HFF-Myc (cell line): ENCODE measurements at places on chromosomes 5 and 9.
A peak's percentile ranks its signal among the peaks of the same experiment; 100 is the strongest.

- no peak for DNase-seq
Observed at GRCh38 chr5:169753795-169754194, 116.7 kb downstream of the DOCK2 start.

GRCh38 chr5:143501310-143502044 is 98.0 kb upstream of the NR3C1 start:
- no peak for DNase-seq

DNA sequence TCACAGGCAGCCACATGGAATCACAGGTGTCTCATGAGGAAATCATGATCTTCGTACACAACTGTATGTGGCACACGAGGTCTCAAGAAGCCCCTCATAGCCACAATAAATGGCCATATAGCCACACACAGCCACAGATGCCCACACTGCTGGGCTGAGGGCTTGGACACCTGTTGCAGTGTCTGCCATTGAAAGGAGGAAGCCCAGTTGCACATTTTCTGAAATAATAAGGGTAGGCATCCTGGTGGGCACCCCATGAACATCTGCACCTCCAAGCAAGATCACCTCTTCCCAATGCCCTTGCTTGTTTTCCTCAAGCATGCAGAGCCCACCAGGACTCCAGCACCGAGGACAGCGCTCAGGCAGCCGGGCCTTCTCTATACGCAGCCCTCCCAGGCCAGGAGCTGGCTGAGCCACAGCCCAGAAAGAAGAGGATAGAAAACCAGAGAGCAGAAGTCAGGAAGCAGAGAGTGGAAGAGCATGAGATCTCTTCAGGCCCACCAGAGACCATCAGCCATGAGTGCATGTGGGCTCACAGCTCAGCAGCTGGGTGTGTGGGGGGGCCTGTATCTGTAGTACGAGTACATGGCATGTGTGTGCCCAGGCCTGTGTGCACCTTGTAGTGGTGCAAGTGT is 1.0 kb upstream of the ACSL6 start:
- DNase-seq, result peak; percentile 20

DNA sequence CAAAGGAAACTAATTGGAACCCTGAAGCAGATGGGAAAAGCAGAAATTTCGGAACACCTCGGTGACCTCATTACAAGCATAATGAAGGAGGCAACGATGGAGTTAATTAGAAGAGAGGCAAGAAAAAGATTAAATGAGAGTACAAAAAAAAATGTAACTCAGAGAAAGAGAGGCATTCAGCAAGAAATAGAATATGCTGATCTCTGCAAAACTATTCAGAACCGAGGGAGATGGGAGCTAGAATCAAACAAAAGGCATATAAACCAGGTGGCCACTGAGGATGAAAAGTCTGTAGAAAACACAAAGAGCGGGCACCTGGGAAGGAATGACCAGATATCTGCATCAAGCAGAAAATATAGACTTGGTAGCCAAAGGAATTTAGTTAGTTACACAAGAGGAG is 118.9 kb downstream of the CETN3 start:
- DNase-seq, result no peak

GRCh38 chr5:83408719-83409118 is 62.8 kb upstream of the VCAN start:
- DNase-seq, result no peak

DNA sequence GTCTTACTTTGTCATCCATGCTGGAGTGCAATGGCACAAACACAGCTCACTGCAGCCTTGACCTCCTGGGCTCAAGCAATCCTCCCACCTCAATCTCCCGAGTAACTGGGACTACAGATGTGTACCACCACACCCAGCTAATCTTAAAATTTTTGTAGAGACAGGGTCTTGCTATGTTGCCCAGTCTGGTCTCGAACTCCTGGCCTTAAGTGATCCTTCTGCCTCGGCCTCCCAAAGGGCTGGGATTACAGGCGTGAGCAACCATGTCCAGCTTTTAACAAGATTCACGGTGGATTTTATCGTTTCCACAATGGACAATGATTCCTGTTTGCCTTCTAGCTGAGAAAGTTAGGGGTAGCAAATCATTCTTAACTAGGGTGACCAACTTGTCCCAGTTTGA is 165.9 kb downstream of the ZNF608 start:
- no peak for DNase-seq

- no peak for DNase-seq
Observed at GRCh38 chr9:121671612-121672155, 20.2 kb downstream of the DAB2IP start.

GRCh38 chr5:149011084-149011483 is 51.8 kb downstream of the SH3TC2 start:
- no peak for DNase-seq

DNA sequence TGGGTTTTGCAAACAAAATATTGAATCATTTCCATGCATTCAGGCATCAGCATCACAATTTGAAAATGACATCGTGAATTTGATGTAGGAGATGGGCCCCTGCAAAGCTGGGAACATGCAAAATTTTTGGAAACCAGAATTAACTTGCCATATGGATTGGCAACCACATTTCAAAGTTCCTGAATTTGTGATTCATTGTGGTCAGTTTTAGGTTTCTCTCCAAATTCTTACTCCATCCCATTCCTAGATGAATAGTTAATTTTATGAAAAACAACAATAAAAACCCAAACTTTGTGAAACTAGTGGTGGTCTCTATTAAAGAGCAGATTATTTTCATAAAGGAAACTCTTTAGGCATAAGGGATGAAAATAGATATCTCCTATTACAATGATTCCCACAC is 107.8 kb upstream of the SLIT3 start:
- no peak for DNase-seq

DNA sequence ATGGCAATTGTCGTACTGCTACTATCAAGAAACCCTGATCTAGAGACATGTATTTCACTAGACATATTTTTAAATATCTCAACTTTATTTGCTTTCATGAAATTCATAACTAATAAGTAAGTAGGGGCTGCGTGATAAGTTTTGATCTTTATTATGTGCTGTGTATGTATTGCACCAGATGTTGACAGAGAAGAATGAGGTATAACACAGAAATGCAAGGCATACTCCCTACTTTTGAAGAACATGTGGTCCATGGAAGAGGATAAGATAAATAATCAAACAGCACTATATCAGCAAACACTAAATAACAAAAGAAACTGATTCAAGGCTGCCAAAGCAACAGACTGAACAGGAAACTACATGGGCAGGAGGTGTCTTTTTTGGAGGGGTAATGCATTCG is 60.9 kb downstream of the FREM1 start:
- DNase-seq, result no peak

GRCh38 chr9:120235081-120235480 is 344.9 kb downstream of the CDK5RAP2 start:
- DNase-seq, result no peak

DNA sequence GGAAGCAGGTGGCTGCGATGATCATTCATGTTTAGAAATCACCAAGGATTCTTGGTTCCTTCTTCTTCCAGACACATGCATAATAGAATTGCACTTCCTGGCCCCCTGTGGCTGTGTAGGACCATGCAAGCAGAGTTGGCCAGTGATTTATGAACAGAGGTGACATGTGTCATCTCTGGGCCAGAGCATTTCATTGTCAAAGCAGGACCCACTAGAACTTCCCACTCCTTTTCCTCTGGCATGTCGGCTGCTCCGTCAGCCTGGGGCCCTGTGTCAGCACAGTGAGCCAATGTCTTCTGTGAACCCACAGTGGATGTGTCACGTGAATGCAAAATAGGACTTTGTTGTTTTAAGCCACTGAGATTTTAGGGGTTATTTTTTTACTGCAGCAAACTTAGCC is 59.2 kb downstream of the HSD17B3 start:
- DNase-seq, result no peak

- no peak for DNase-seq
Observed at GRCh38 chr5:179187681-179188575, 127.8 kb downstream of the ZNF354C start.

GRCh38 chr9:16879416-16879815 is 8.9 kb upstream of the BNC2 start:
- DNase-seq, result no peak

- DNase-seq, result no peak
Observed at GRCh38 chr5:16558984-16559629, 57.7 kb downstream of the RETREG1 start.

DNA sequence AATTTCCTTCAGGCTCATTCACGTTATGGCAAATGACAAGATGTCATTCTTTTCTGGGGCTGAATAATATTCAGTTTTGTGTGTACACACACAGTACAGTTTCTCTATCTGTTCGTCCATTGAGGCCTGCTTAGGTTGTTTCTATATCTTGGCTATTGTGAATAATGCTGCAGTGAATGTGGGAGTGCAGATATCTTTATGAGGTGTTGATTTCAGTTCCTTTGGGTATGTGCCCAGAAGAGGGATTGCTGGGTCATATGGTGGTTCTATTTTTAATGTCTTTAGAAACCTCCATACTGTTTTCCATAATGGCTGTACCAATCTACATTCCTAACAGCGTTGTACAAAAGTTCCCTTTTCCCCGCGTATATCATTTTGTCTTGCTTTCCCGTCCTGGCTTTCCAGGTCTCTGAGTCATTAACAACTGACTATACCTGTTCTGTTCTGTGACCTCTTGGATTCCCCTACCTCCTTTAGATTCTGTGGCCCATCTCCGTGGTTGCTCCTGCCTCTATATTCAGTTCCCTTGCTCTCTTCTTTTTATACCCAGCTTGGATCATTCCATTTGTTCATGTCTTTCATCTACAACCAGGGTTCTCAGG is 6.8 kb downstream of the SNX30 start:
- no peak for DNase-seq

- DNase-seq, result no peak
Observed at GRCh38 chr5:7208938-7209337, 187.0 kb upstream of the ADCY2 start.

DNA sequence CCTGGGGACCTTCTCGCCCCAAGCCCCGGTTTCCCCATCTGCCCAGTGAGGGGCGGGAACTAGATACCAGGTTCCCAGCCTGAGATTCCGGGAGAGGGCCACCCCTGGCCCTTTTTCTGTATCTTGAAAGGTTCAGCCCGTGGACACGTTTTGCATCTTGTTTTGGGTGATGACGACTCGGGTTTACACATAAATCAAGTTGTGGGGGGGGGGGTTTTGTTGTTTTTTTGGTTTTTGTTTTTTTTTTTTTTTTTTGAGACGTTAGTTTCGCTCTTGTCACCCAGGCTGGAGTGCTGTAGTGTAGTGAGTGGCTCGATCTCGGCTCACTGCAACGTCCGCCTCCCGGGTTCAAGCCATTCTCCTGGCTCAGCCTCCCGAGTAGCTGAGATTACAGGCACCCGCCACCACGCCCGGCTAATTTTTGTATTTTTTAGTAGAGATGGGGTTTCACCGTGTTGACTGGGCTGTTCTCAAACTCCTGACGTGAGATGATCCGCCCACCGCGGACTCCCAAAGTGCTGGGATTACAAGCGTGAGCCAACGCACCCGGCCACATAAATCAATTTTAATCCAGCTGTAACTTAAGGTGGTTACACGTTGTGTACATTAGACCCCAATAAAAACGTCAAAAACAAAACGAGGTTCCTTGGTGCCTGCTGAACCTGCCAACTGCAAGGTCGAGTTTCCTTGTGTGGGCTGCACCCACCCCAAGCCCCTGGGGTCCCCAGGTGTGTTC is 1.1 kb upstream of the BRD3 start:
- DNase-seq, result no peak

DNA sequence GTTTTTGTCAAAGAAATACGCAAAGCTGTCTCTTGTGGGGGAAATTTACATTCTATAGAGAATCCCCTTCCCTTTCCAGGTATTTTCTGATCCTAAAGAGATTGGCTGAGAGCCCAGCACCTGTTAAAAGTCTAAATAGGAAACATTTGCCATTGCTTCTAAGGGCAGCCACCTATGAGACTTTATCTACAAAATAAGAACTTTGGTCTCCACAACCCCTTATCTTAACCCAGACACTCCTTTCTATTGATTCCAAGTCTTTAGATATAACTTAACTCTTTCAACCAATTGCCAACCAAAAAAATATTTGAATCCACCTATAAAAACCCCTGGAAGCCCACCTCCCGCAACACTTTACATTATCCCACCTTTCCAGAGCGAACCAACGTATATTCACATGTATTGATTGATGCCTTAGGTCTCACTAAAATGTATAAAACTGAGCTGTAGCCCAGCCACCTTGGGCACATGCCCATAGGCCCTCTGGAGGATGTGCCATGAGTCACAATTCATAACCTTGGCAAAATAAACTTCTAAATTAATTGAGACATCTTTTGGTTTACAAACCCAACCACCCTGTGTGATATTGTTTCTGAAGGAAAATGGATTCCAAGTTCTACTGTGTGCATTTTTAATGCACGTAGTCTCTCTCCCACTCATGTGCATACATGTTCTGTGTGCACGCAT is 211.4 kb downstream of the GAS1 start:
- DNase-seq, result no peak

DNA sequence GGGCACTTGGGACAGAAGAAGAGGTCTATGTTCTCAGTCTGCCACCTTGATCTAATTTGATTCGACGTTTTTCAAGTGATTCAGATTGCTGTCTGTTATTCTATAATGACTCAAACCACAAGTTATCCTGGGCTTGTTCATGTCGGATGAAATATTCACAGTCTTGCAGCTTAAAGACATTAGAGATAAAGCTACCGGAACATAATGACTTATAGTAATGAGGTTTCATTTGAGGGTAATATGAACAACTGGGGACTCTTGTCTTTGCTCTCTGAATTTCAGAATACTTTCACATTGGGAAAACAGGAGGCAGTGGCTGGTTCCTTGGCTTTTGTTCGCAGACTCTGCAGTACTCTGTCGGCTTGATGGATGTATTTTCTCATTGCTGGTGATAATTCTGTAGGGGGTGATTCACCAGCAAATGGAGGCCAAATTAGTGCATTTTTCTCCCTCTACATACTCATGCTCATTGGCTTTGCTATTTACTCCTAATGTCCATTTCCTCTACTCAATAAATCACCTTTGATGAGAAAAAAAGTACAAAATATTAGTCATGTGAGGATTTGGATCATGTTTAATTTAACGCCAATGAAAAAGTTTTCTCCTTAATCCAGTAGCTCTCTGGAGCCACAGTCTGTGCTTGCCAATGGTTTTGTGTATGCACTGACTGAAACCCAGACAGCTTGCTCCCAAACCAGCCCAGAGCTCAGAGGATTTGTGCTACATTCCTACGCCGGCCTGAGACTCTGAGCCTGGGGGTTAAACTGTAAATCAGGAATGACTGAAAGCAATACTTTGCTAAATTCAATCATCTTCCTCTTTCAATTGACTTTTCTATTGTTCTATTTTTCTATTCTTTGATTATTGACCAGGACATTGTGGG is 154.7 kb upstream of the ANKH start:
- DNase-seq, result no peak

GRCh38 chr5:180636016-180636402 is 13.4 kb downstream of the FLT4 start:
- no peak for DNase-seq

- DNase-seq, result no peak
Observed at GRCh38 chr5:51377151-51378060, 5.8 kb upstream of the ISL1 start.
